ENCODE measurements at places on chromosomes 1 and 21.

DNA sequence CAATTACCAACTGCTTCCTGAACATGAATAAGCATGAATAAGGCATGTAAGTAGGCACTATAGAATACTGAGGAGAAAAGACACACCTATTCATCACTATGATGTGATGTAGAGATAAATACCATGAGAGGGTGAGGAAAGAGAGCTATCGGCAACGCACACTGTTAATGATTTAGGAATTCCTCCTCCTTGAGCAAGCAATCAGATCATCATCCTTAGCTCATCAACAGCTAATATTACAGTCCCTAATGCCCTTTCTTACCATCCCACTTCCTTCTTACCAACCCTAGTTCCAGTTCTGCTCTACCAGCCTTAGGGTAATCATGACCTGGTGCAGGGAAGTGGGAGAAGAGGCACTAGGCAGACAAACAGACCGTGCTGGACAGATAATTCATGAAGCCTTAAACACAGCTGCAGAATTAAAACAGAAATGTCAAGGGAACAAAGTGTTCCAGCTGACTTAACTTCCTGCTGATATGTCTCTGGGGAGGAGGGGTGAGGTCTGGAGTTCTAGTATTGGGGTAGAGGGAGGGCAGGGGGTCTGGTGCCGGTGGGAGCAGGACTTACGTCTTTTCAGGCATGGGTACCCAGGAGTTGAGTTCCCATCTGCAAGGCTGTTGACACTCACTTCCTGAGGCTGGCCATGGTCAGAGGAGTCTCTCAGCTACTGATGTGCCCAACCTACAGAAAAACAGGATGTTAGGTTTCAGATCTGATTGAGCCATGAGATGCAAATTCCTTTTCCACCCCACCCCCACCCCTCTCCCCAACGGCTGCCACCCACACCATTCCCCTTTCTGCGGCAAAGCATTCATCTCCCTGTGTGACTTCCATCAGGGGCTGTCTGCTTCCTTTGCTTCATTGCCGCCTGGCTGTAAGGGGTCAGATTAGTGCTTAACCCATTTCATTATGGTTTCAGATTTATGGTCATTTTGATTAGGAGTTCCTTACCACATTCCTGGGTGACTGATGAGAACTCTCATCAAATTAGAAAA, 12.6 kb upstream of the RCSD1 start:
- peak; percentile 29 for DNase-seq

- no peak for DNase-seq
Observed at GRCh38 chr1:3465091-3465934, 10.8 kb downstream of the ARHGEF16 start.

DNA sequence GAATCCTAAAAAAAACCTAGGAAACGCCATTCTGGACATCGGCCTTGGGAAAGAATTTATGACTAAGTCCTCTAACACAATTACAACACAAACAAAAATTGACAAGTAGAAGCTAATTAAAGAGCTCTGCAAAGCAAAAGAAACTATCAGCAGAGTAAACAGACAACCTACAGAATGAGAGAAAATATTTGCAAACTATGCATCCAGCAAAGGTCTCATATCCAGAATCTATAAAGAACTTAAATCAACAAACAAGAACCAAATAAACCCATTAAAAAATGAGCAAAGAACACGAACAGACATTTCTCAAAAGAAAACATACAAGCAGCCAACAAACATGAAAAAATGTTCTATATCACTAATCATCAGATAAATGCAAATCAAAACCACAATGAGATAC, 58.6 kb downstream of the PTGFR start:
- no peak for DNase-seq

GRCh38 chr21:41794600-41794999, 27.7 kb upstream of the RIPK4 start:
- no peak for DNase-seq

DNA sequence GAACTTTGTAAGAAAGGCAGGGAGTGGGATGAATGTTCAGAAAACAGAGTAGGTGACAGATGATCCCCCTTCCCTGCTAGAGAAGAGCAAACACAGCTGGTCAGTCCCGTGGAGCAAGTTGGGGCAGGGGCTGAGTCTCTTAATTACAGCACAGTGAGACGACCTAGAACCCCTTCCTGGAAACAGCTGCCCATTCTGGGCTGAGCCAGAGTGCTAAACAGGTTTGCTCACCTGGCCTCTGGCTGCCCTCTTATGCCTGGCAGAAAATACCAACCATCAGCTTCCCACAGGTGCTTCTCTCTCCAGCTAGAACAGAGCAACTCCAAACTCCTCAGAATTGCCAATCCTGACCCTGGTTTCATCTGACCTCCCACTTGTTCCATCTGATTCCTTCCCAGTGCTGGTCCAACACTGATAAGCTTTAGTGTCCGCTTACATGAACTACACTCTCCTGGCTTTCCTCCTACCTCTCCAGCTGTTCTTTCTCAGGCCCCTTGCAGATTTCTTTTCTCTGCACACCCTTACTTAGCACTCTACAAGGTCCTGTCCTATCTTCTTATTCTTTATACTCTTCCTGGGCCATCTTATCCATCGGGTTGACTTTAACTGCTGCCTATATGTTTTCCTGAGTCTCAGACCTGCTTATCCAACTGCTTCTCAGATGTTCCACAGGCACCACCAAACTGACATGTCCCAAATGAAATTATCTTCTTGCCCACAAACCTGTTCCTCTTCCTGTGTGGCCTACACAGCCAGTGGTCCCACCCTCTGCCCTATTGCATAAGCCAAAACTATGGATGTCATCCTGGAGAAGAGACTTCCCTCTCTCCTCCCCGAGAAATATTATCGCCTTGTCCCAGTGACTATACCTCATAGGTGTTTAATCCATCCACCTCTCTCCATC, 22.6 kb upstream of the COL9A2 start:
- peak; percentile 7 for DNase-seq

DNA sequence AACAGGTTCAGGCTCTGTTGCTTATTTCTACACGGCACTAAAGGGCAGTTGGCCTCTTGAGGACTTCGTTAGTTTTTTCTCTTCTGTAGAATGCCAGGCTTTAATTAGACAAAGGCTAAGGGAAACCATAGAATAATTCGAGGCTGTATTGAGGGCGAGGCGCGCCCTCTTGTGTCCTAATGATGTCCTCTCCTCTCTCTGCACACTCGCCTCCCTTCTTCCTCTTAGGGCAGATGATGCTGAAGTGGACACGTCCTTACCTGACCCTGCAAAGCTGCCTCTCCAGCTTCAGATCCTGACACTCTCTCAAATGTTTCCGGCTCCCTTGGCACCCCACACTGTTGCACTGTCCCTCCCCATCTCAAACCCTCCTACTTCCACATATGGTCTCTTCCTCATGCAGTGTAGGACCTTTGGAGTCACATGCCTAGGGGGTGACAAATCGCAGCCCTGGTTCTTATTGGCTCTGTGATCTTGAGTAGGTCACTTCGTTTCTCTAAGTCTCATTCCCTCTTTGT, 1.9 kb upstream of the ZSCAN20 start:
- DNase-seq, result peak; percentile 57

DNA sequence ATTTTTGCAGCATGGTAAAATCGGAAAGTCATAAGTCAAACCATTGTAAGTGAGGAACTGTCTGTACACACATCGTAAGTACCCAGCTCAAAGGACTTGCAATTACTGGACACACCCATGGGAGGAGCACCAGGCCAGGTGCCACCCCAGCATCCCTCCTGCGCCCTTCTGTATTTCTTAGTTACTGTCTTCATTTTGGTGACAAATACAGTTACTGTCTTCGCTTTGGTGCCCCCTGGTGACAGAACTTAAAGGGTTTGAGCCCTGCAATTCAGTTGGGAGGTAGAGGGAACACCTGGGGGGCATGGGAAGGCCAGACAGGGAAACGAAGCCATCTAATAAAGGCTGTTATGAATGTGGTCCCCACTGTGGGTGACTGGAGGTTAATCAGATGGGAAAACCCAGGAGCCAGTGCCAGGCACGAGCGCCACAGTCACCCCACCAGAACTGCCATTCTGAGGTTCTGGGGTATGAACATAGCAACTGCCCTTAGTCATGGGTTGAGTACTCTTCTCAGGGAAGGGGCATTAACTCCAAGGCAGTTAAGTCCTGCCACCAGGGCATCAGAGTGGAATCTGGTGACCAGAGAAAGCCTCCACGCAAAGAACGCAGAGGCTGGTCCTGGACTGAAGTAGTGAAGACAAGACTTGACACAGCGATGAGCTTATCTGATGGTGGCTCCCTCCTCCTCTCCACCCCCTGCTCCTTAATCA, 612.9 kb downstream of the PTPRU start:
- DNase-seq, result peak; percentile 48

GRCh38 chr1:113046569-113046968, 26.4 kb upstream of the LRIG2 start:
- DNase-seq, result no peak

DNA sequence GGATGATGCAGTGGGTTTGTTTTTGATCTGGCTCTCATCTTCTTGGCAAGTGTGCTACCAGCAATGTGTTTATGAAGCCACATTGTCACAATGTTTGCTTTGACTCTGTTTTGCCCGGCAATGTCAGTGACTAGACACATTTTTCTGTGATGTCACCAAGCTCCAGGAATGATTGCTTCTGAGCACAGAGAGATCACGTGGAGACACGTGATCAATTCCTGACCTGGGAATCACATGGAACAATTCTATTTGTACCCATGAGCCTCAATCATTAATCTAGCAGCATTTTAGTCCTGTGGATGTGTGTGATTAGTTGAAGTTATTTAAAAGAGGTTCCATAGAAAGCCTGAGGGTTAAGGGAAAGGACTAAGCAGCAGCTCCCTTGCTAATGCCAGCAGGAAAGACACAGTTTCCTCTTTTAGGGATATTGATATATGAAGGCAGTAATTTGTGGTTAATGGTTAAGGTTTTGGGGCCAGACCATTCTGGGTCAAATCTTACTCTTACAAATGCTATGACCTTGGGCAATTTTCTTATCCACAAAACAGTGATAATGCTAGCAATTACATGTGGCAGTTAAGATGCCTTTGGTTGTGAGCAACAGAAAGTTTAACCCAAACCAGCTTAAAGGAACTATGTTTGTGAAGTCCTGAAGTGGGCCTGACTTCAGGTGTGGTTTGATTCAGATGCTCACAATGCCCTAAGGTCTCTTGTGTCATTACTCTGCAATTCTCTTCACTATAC, 59.0 kb downstream of the FASLG start:
- DNase-seq, result no peak

- DNase-seq, result no peak
Observed at GRCh38 chr21:38861056-38861455, 55.3 kb downstream of the ETS2 start.

DNA sequence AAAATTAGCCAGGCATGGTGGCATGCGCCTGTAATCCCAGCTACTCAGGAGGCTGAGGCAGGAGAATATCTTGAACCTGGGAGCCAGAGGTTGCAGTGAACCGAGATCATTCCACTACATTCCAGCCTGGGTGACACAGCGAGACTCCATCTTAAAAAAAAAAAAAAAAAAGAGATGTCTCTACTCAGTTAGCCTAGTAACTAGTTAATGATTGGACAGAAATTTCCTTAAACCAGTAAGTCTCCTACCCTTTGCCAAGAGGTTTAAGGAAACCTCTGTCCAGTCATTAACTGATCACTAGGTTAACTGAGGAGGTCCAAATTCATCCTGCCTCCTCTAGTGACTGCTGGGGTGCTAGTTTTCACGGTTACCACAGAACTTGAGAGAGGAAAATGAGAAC, 143.9 kb upstream of the UBE2U start:
- DNase-seq, result no peak

- DNase-seq, result no peak
Observed at GRCh38 chr1:228982637-228983036, 247.4 kb downstream of the RHOU start.

- no peak for DNase-seq
Observed at GRCh38 chr1:207836591-207837347, 74.2 kb downstream of the CD34 start.

GRCh38 chr1:97906567-97907241, 14.1 kb downstream of the DPYD start:
- no peak for DNase-seq

GRCh38 chr1:206693592-206693991, 8.9 kb downstream of the MAPKAPK2 start:
- no peak for DNase-seq

- DNase-seq, result no peak
Observed at GRCh38 chr1:66758241-66758755, 6.0 kb downstream of the DYNLT5 start.

- no peak for DNase-seq
Observed at GRCh38 chr21:43676391-43676790, 17.0 kb downstream of the RRP1B start.

DNA sequence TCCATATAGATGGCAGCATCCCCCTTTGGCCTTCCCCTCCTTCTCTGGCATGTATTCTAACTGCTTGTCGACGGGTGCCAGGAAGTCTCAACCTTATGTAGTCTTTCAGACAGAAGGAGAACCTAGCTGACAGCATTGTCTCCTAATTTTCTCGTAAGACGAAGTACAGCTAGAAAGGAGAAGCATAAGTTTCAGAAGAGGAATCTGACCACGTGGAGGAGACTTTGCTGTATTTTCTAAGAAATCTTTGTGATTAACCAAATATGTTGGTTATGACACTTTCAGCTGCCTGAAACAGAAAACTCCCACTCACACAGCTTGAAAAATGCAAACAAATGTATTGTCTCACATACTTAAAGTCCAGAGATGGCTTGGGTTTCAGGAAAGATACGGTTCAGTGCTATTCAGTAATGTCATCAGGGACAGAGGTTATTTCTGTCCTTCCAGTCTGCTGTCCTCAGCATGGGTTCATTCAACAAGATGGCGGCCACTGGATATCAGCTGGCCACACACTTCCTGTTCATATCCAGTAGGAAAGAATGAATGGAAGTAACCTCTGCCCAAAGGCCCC, 109.5 kb upstream of the ZNF648 start:
- DNase-seq, result no peak

DNA sequence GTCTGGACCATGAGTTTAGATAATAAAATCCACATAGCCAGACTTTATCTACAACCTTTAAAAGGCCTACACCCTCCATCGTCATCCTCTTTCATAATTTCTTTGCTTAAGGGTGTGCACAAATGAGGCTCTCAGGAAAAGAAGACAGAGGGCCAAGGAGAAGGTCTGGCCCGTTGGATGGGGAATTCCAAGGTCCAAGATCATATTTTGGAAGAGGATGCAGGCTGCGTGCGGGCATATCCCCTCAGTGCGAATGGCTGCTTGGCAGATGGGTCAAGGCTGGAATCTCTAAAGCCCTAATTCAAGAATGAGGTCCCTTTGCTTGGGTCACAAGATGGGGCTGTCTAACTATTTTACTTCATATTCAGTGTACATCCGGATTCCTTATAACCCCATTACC, 782.2 kb upstream of the NCAM2 start:
- no peak for DNase-seq

DNA sequence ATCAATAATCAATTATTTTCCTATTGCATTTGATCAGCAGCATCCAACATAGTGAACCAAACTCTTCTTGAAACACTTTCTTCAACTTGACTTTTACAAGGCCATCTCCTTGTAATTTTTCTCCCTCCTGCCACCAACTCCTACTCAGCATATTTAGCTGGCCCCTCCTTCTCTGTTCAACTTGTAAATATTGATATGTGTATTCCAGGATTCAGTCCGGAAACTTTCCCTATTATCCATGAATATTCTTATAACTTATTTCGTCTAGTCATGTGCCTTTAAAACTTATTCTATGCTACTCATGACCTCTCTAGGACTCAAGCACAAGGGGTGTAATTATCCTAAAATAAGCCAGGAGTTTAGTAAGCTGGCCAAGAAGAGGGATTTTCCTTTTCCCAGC, 52.9 kb downstream of the ZNF697 start:
- no peak for DNase-seq
